ENCODE measurements at places on chromosomes 12 and 14. TPM values are rescaled to one million over a fixed set of nuclear protein-coding genes. Genes with fewer than 3 reads are reported as not detected.

The CPM gene
- total RNA-seq, result 30.2 TPM

The HRK gene
- total RNA-seq, result not detected

The KCNA5 gene
- 1.8 TPM for total RNA-seq

The MGP gene
- total RNA-seq, result 604 TPM

DNA sequence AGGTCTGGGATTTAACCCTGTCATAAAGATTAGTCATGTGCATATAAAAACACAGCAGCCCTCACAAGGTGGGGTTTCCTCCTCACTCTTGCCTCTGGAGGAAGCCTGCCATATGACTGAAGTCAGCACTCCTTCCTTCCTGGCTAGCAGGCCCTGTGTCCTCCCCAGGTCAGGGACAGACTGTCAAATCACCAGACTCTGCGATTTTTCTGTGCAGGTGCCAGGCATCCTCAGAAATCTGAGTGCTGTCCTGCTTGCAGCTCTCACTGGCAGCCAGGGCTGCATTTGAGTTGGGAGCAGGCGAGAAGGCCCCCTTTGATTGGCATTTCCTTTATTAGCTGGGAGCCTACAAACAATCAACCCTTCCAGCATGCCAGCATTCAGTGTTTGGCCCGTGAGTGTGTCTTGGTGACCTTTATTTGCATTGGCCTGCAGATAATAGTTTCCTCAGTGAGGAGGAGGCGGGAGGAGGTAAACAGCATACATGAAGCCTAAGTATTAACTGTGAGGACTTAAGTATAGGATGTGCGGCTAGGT, 183.8 kb upstream of the ARHGAP5 start:
- H3K4me3 ChIP-seq, result no peak overlapping the region
- no peak for DNase-seq
- peaks cover 6% of the 10 kb centered on the region for H3K4me1 ChIP-seq
- H3K36me3 ChIP-seq, result no peaks in the 10 kb centered on the region
- H3K27me3 ChIP-seq, result no peaks in the 10 kb centered on the region

- no peaks in the 10 kb centered on the region for H3K36me3 ChIP-seq
- DNase-seq, result no peak
- peak overlapping the region; percentile 31 for H3K4me3 ChIP-seq
- H3K4me1 ChIP-seq, result peaks cover 70% of the 10 kb centered on the region
- H3K27me3 ChIP-seq, result no peaks in the 10 kb centered on the region
Observed at GRCh38 chr12:122067966-122068365, 10.6 kb upstream of the MLXIP start.

GRCh38 chr12:123041811-123042655, 61.6 kb downstream of the ARL6IP4 start:
- peak overlapping the region; percentile 79 for H3K27ac ChIP-seq
- H3K4me1 ChIP-seq, result peaks cover 60% of the 10 kb centered on the region
- H3K27me3 ChIP-seq, result no peaks in the 10 kb centered on the region
- no peak overlapping the region for H3K4me3 ChIP-seq
- H3K36me3 ChIP-seq, result no peaks in the 10 kb centered on the region
- no peak for DNase-seq

GRCh38 chr14:36087411-36087810, 89.1 kb downstream of the PTCSC3 start:
- no peaks in the 10 kb centered on the region for H3K27me3 ChIP-seq
- no peak overlapping the region for H3K4me3 ChIP-seq
- no peaks in the 10 kb centered on the region for H3K36me3 ChIP-seq

GRCh38 chr12:115060477-115061168, 376.6 kb upstream of the TBX3 start:
- no peak overlapping the region for H3K4me3 ChIP-seq
- DNase-seq, result peak; percentile 45
- no peaks in the 10 kb centered on the region for H3K36me3 ChIP-seq
- no peaks in the 10 kb centered on the region for H3K27me3 ChIP-seq
- no peak overlapping the region for H3K27ac ChIP-seq

DNA sequence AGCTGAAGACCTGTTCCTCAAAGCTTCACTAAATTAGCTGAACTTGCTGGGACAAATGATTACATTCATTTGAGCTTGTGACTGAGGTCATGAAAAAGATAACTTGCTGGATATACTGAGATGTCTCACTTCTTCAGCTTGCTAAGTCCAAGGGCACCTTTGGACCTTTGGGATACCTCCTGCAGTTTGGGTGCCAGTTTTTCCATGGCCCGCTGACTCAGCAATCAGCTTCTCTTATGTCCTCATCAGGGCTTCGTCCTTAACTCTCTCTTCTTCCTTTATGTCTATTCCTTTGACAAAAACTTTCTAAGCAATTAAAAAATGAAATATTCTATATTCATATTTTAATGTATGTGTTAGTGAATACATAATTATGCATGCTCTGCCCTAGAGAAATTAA, 45.6 kb downstream of the OVCH1 start:
- H3K4me3 ChIP-seq, result no peak overlapping the region
- H3K27ac ChIP-seq, result no peak overlapping the region
- H3K4me1 ChIP-seq, result no peaks in the 10 kb centered on the region

GRCh38 chr12:1738446-1738845, 47.6 kb downstream of the ADIPOR2 start:
- H3K4me1 ChIP-seq, result peaks cover 41% of the 10 kb centered on the region
- DNase-seq, result no peak
- no peak overlapping the region for H3K27ac ChIP-seq
- H3K36me3 ChIP-seq, result no peaks in the 10 kb centered on the region
- no peak overlapping the region for H3K4me3 ChIP-seq

DNA sequence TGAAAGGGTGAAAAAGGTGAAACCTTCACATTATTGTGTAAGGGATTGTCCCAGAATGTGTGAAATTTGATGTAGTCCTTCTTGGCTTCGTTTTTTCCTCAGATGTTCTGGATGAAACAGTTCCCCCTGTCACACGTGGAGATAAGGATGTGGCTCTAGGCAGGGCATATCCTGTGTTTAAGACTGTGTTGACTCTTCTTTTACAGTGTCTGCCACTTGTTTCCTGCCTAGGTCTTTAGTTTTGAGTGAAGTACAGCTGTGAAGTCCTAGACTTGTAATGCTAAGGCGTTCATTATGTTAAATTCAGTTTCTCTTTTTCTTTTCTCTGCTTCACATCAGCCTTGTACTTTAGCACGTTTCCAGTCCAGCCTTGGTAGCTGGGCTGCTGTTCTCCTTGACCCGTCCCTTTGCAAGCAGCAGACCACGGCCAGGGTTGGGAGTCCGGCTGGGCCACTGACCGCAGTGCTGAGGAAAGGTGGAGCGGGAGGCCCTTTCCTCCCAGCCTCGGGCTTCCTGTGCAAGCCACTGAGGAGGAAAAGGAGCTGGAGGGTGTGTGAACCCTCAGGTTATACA, 59.1 kb downstream of the RASSF3 start:
- H3K27me3 ChIP-seq, result no peaks in the 10 kb centered on the region
- peaks cover 90% of the 10 kb centered on the region for H3K4me1 ChIP-seq
- H3K36me3 ChIP-seq, result no peaks in the 10 kb centered on the region
- H3K27ac ChIP-seq, result peak overlapping the region; percentile 84
- no peak for DNase-seq

DNA sequence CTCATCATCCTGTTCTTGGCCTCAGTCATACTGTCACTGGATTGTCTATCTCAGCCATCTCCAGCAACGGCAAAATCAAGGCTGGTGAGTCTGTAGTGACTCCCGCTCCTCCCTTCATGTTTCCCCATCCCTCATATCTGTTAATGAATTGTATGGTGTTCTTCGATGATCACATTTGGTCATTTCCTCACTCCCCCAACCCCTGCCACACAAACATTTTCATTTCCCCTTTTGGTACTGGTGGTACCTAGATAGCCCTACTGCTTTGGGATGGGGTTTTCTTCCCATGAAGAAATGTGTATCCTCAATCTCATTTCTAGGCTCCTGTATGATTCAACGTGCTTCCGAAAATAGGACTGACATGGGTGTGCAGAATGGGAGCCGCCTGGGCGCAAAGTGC, 2.7 kb upstream of the KLHL33 start:
- DNase-seq, result no peak
- peaks cover 14% of the 10 kb centered on the region for H3K4me1 ChIP-seq
- no peak overlapping the region for H3K27ac ChIP-seq
- H3K4me3 ChIP-seq, result no peak overlapping the region

DNA sequence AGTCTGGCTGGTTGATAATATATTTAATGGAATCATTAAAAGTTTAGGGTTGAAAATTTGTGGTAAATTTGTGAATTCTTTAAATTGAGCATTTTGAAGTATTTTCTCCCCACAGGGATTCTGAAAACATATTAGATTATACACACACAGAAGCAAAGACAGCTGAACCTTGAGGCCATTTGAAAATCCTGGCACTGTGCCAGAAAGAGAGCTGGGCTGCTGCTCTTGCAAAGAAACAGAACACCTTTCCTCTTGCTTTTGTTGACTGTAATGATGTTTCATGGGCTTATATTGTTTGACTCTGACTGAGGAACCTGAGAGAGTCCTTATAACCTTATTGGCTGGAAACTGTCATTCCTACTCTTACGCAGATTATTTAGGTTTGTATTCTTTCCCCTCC, 4.8 kb downstream of the RNF34 start:
- H3K27ac ChIP-seq, result no peak overlapping the region
- peaks cover 39% of the 10 kb centered on the region for H3K4me1 ChIP-seq
- no peaks in the 10 kb centered on the region for H3K27me3 ChIP-seq
- peaks cover 28% of the 10 kb centered on the region for H3K36me3 ChIP-seq

DNA sequence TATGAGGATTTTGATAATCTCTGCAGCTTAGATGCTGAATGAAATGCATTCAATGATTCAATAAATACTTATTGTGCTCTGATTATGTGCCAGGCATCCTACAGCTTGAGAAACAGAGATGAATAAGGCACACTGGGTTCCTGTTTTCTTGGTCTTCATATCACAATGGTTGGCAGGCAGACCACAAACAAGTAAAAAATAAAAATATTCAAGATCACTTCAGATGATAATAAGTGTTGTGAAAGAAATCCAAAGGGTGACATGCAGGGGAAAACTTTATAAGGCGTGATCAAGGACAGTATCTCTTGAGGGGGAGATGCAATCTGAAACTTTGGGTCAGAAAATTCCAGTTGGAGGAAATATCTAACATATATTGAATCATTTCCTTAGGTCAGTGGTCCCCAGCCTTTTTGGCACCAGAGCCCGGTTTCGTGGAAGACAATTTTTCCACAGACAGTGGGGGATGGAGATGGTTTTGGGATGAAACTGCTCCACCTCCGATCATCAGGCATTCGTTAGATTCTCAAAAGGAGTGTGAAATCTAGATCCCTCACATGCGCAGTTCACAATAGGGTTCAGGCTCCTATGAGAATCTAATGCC, 73.7 kb upstream of the RAP1B start:
- no peaks in the 10 kb centered on the region for H3K27me3 ChIP-seq
- H3K27ac ChIP-seq, result no peak overlapping the region
- H3K4me1 ChIP-seq, result peaks cover 19% of the 10 kb centered on the region
- H3K4me3 ChIP-seq, result no peak overlapping the region

GRCh38 chr12:62730649-62731048, 204.3 kb downstream of the PPM1H start:
- H3K4me1 ChIP-seq, result peaks cover 26% of the 10 kb centered on the region
- H3K27me3 ChIP-seq, result no peaks in the 10 kb centered on the region
- no peak overlapping the region for H3K4me3 ChIP-seq
- H3K36me3 ChIP-seq, result no peaks in the 10 kb centered on the region
- no peak for DNase-seq
- peak overlapping the region; percentile 40 for H3K27ac ChIP-seq
